ENCODE measurements at places on chromosomes 11 and 22. TPM values are rescaled to one million over a fixed set of nuclear protein-coding genes. Genes with fewer than 3 reads are reported as not detected.

- no peak for DNase-seq
These were observed 10.1 kb downstream of the CSRP3 start for GRCh38 chr11:19191530-19192169.

GRCh38 chr11:91158891-91159537 is 936.2 kb upstream of the CHORDC1 start:
- DNase-seq = no peak

DNA sequence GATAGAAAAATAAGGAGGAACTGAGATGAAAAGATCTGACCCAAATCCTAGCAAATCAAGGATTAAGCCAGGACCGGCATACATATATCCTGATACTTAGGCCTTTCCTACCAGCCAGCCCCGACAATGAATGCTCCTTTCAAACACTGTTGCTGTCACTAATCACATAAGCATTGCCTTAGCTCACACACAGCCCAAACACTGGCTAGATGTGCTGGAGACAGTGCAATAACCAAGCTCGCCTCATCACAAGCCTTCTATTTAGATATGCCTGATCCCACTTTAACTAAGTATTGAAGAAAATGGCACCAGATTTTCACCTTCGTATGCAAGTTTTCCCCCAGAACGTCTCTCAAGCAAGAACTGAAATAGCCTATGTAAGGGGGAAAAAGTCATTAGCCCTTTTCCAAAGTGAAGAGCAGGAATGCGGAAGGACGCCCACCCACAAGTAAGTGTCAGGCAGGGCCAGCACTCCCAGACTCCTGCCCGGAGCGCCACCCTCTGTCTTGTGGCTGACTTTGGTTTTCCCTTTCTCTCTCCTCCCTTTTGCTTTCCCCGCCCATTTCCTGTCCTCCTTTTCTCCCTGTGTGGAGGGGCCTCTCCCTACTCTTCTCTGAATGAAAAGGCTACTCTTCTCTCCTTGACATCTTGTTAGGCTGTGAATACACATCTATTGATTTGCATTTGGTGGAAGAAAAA is 8.9 kb upstream of the OPCML start:
- peak; percentile 74 for DNase-seq

GRCh38 chr11:57144531-57145320 is 37.0 kb upstream of the LRRC55 start:
- DNase-seq = no peak

- DNase-seq = peak; percentile 34
These were observed 38.2 kb downstream of the ATXN10 start for GRCh38 chr22:45709866-45710265.

DNA sequence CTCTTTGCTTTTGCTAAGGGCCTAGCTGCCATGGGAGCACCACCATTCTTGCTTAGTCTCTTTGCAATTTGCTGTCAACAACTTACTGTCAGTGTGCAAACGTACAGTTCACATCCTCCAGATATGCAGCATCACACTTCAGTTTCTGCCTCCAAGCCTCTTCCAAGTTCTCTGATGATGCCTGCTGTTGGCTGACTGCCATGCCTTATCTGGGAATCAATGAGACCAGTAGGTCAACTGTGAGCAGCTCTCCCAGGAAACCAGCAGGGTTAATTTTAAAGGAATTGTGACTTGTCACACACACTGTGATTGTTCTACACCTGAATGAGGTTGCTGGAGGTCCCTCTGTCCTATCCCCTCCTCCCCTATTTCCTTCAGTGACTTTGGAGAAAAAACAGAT is 56.0 kb downstream of the COPB1 start:
- DNase-seq = peak; percentile 75

DNA sequence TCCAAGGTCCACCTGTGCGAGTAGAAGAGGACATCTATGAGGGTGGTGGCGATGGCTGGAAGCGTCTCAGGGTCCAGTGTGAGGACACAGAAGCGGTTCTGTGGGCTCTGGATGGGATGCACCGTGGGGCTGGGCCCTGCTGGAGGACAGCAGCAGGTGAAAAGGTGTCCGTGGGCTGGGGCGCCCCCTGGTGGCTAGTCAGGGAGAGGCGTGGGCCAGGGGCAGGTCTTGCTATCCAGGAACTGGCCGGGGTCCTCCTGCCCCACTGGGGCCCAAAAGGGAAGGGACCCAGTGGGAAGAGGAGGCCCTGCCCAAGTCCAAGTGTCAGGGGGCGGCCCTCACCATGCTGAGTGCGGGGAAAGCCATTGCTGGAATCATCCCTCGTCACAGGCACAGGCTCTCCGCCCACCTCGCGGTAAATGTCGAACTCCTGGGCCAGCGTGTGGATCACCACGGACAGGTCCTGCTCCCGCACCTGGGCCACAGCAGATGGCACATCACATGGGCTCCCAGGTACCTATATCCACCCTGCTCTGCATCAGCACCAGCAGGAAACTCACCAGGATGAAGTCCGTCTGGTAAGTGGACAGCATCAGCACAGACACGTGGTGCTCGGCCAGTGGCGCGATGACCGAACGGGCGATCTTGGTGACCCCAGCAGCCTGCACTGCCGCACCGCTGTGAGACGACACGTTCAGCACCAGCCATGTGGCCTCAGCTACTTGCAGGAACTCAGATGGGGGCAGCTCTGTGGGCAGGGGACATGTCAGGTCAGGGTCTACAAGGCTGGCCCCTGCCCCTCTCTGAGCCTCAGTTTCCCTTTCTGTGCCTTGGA is 2.3 kb downstream of the CASTOR1 start:
- DNase-seq = peak; percentile 76

- DNase-seq = no peak
These were observed 24.6 kb downstream of the NRXN2 start for GRCh38 chr11:64698427-64698826.

- no peak for DNase-seq
These were observed 46.8 kb downstream of the PAMR1 start for GRCh38 chr11:35478471-35479091.

Gene PATE3
- total RNA-seq = not detected

Gene IL17REL
- total RNA-seq = not detected

- DNase-seq = peak; percentile 66
These were observed 772 bp downstream of the SBF1 start for GRCh38 chr22:50473855-50474671.
